ENCODE measurements at places on chromosomes 2 and 18. TPM values are rescaled to one million over a fixed set of nuclear protein-coding genes. Genes with fewer than 3 reads are reported as not detected.

DNA sequence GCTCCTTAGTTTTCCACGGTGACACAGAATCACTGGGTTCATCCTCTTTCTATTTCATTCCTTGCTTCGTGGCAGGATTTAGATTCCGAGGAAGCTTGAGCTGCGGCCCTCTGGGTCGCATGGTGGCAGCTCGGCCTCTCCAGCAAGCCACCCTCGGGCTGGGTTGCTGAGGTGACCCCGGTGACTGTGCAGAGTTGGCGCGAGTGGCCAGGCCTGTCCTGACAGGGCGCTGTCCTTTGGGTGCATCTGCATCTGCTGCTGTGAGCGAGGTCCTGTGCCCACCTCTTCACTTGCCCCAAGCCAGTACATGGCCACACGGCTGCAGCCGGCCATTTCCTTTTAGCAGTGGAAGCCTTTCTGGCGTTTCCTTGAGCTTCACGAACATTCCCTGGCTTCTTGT, 21.8 kb downstream of the PRELID3A start:
- DNase-seq: no peak

- no peak for DNase-seq
Measured at GRCh38 chr2:176747928-176748327, 464.7 kb upstream of the HNRNPA3 start.

- no peak for DNase-seq
Measured at GRCh38 chr2:45769854-45770576, 118.5 kb downstream of the PRKCE start.

DNA sequence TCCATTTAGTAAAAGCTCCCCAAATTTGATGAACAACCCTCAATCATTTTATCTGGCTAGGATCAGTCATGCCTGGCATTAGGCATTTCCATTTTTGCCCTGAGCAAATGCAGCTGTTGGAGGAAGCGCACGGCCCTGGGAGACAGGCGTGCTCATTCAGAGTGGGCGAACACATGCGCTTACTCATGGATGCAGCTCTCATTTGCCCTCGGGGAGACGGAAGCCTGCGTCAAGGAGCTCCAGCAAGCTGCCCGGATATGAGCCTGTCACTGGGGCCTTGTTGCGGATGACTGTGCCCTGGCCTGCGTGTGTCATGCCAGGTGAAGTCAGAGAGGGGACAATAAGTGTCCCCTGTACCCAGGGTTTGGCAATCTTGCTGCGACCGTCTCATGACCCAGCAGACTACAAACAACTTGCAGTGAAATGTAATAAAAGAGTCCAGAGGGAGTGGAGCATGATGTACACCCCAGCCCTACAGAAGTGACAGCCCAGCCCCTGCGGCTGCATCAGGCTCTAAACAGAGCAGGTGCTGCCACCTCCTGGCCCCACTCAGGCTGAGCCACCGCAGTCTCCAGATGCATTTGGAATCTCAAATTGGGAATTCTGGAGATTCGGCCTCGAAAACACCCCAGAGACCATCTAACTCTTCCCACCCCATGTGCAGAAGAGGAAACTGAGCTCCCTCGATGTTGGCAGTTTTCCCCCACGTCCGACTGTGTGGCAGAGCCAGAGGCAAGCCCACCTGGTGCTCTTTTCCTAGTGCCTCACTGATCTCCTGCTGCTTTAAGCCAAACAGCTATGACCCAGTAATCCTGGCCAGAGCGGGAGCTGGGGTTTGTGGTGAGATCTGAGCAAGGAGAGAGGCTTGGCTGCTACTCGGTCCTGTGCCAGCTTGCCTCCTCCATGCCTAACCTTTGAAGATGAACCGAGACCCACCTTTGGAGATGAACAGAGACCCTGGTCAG, 105.0 kb upstream of the ALK start:
- no peak for DNase-seq

- no peak for DNase-seq
Measured at GRCh38 chr2:106095478-106096298, 98.4 kb downstream of the UXS1 start.

The CPLX4 gene
- total RNA-seq: not detected

DNA sequence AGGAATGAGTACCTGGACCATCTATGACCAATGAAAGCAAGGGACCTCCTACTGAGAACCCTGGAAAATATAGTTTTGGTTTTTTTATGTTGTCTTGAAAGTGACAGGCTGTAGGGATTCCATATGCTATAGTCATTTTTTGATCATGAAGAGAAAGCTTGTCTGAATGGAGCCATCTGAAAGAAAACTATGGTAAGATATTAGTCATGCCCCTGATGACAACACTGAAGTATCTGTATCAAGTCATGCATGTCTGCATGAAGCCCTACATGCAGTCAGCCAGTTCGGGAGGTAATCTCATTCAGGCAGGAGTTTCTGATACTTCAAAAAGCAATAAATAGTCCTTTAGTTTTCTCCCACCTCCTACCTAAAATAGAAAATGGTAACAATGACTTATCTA, 1042.0 kb downstream of the DPP10 start:
- no peak for DNase-seq

GRCh38 chr2:161710131-161710915, 86.1 kb downstream of the SLC4A10 start:
- no peak for DNase-seq

The RBKS gene
- 2.1 TPM for total RNA-seq

The CFC1 gene
- total RNA-seq: not detected

DNA sequence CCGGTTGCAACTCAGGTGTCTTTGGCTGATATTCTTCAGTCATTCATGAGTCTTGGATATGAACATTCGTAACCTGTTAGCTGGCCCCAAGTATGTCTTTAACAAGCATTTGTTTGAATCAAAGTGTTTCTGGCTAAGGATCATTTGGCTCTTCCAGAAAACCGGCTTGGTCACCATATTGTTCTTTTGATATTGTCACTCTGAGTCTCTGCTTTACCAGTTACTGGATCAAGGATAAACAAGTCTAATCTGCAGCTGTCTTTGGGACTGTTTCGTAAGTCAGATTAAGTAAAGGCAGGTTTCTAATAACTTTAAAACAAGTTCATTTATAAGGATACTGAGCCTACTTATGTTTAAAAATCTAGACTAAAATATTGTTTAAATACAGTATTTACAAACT, 49.1 kb downstream of the KDM3A start:
- DNase-seq: no peak

DNA sequence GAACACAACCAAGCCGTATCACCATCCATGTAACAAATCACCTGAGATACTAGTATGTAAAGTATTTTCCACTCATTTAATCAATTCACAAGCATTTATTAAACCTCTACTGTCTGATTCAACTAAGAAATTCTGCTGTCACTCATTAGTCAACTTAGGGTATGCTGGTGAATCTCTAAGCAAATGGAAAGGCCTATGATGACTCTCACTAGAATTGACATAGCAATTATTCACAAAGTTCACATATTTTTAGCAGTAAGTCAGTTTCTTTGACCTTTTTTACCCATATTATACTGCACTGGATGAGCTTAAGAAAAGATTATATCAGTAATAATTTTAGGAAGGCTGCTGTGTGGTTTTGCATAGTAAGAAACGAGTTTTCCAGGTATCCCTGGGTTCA, 130.1 kb downstream of the SLC8A1 start:
- no peak for DNase-seq

The TMEM37 gene
- 3.3 TPM for total RNA-seq

The MARCO gene
- 34.1 TPM for total RNA-seq

DNA sequence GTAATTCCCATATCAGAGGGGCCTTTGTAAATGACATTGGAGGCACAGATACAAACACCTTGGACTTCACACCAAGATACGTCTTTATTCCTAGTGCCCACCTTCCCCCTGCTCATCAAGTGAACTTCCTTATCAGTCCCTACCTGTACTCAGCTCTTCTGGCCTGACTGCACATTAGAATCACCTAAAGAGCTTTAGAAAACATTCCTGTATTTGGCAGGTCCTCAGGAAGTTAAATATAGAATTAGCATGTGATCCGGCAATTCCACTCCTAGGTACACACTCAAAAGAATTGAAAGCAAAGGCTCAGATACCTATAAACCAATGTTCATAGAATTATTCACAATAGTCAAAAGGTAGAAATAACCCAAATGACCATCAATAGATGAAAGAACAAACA, 46.6 kb downstream of the ALK start:
- no peak for DNase-seq

The INHBB gene
- 0.74 TPM for total RNA-seq
